ENCODE measurements at places on chromosomes 7 and 10.

- peaks cover 10% of the 10 kb centered on the region for H3K4me1 ChIP-seq
- H3K36me3 ChIP-seq, result no peaks in the 10 kb centered on the region
- DNase-seq, result no peak
- H3K4me3 ChIP-seq, result no peak overlapping the region
- peaks cover 21% of the 10 kb centered on the region for H3K27me3 ChIP-seq
Measured at GRCh38 chr7:55210716-55211115, 154.4 kb upstream of the LANCL2 start.

- no peak overlapping the region for H3K27ac ChIP-seq
- no peak overlapping the region for H3K4me3 ChIP-seq
- H3K36me3 ChIP-seq, result no peaks in the 10 kb centered on the region
Measured at GRCh38 chr7:41448104-41448503, 254.8 kb downstream of the INHBA start.

GRCh38 chr7:82105463-82105862, 335.6 kb upstream of the HGF start:
- H3K27me3 ChIP-seq, result no peaks in the 10 kb centered on the region
- no peaks in the 10 kb centered on the region for H3K36me3 ChIP-seq
- no peak overlapping the region for H3K27ac ChIP-seq

- H3K27me3 ChIP-seq, result no peaks in the 10 kb centered on the region
- H3K4me3 ChIP-seq, result no peak overlapping the region
- DNase-seq, result no peak
- no peak overlapping the region for H3K27ac ChIP-seq
Measured at GRCh38 chr10:131070856-131071255, 240.7 kb downstream of the TCERG1L start.

DNA sequence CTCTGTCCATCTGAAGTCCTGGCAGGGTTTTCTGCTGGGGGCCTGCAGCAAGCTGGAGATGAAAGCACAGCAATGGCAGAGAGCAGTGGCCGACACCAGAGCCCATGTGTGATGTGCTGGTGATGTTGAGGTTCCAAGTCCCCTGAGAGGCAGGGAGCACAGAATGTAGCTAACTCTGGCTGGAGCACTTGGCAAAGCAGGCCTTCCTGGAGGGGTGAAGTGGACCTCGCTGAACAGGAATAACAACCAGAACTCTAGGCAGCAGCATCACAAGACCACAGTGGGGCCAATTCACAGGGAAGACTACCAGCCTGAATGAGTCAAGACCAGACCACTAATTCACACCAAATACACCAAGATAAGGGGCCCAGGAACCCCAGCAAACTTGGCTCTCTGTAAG, 22.8 kb upstream of the MSMB start:
- H3K4me3 ChIP-seq, result no peak overlapping the region
- H3K4me1 ChIP-seq, result no peaks in the 10 kb centered on the region
- no peaks in the 10 kb centered on the region for H3K36me3 ChIP-seq
- DNase-seq, result no peak
- H3K27me3 ChIP-seq, result no peaks in the 10 kb centered on the region
- H3K27ac ChIP-seq, result no peak overlapping the region

DNA sequence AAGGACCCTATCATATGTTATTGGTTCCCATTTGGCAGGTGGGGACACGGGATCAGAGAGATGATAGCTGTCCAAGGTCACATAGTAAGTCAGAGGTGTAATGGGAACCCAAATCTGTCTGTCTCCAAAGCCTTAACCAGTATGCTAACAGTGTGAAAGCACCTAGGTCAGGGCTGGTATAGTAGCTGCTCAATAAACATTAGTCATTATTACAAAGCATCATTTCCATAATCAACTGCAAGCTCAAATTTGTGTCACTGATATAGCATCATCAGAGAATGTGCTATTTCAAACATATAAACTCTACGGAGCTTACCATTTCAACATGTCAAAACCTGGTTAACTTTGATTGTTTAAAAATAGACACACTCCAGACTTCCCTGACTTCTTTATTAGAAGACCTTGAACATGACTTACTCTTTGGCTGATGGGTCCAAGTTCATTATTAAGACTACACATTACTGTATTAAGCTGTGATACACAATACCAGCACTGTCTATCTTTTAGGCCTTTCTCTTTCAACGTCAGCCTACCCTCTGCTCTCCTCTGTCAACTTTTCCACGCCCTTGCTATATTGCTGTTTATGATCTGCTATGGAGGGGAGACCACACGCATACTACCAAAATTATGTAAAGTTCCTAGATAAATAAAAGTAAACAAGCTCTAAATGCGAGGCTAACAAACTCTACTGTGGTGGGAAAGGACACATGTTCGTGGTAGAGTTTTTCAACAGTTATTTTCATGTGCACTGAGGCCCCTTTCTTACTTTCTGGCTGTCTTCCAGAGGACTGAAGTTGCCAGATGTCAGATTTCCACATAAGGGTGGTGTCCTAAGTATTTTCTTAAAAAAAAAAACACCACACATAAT, 33.6 kb downstream of the DNMBP start:
- no peaks in the 10 kb centered on the region for H3K36me3 ChIP-seq
- no peak for DNase-seq
- H3K4me3 ChIP-seq, result no peak overlapping the region
- H3K27me3 ChIP-seq, result no peaks in the 10 kb centered on the region
- H3K4me1 ChIP-seq, result no peaks in the 10 kb centered on the region
- H3K27ac ChIP-seq, result no peak overlapping the region

- H3K27ac ChIP-seq, result no peak overlapping the region
- H3K36me3 ChIP-seq, result no peaks in the 10 kb centered on the region
- no peaks in the 10 kb centered on the region for H3K27me3 ChIP-seq
- no peak overlapping the region for H3K4me3 ChIP-seq
- no peak for DNase-seq
Measured at GRCh38 chr7:24192691-24193090, 91.3 kb upstream of the NPY start.

DNA sequence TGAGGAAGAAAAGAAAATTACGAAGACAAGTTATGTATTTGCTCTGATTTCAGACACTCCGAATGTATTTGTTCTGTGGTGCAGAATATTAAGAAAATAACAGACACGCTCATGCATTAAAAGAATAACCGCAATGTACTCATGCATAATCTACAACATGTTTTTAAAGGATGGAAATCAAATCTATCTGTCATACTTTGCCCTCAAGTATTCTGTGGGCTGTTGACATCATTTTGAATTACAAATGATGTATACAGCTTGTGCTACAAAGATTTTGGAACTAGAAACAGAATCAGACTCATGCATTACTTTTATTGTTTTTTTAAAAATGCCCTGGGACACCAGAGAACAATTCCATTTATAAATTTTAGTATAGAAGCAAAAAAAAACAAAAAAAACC, 69.9 kb downstream of the APBB1IP start:
- H3K27me3 ChIP-seq, result no peaks in the 10 kb centered on the region
- H3K27ac ChIP-seq, result no peak overlapping the region
- no peaks in the 10 kb centered on the region for H3K4me1 ChIP-seq

Measured in activated T-cell treated with anti-CD3 and anti-CD28 coated beads, Interleukin-2, amount 50 U/mL, for 72 hours (primary cell).